T47D (cell line): ENCODE measurements at places on chromosomes 6 and 20.

DNA sequence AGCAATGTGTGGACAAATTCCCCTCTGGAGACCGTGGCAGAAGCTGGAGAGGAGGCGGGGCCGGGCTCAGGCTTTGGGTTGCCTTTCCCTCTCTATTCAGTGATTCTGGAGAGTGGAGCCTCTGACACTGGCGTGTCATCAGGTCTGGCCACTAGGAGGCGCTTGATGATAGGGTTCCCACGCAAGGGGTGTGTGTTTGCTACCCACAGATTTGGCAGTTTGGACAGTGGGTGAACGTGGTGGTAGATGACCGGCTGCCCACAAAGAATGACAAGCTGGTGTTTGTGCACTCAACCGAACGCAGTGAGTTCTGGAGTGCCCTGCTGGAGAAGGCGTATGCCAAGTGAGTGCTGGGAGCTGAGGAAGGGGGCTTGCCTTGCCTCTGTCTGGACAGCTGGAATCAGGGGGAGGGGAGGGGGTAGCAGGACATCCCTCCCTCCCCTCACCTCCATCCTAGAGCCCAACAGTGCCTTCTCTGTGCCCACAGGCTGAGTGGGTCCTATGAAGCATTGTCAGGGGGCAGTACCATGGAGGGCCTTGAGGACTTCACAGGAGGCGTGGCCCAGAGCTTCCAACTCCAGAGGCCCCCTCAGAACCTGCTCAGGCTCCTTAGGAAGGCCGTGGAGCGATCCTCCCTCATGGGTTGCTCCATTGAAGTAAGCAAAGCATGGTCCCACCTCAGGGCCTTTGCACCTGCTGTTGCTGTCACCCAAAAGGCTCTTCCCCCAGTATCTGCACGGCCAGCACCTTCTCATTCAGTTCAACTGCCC lies 14.3 kb downstream of the CAPN11 start:
- DNase-seq = peak; percentile 89

DNA sequence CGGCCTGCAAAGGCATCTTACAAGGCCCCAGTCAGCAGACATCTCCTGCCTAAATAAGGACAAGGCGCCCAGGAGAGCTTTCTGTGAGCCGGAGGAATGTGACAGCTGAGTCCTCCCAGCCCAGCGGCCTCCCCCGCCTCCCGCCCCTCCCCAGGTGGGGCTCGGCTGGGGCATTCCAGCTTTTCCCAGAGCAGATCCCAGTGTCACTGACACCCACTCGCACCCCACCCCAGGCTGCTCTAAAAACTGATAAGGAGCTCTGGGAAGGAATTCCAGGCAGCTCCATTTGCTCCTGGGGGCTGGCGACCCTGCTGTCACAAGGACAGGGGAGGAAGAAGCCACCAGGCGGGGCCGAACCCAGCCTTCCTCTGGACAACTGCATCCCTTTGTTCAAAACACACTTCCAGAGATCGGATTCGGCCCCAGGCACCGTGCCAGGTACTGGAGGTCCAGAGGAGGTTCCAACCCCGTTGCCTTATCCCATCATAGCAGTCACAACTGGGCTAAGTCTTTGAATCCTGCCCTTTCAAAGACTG lies 49.7 kb downstream of the JPH2 start:
- DNase-seq = no peak

DNA sequence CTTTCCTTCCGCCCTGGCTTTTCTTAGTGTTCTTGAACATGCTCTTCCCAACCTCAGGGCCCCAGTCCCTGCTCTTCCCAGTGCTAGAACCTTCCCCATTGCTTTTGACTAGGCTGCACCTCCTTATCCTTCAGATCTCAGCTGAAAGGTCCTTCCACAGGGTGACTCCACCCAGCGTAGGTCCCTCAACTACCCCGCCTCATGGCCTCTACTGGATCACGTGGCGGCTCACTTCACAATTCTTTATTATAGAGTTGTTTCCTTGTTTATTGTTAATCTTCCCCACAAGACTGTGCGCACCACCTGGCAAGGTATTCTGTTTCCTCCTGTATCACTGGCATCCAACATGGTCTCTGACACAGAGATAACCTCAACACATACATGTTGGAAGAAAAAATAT lies 31.2 kb downstream of the TTLL9 start:
- no peak for DNase-seq

DNA sequence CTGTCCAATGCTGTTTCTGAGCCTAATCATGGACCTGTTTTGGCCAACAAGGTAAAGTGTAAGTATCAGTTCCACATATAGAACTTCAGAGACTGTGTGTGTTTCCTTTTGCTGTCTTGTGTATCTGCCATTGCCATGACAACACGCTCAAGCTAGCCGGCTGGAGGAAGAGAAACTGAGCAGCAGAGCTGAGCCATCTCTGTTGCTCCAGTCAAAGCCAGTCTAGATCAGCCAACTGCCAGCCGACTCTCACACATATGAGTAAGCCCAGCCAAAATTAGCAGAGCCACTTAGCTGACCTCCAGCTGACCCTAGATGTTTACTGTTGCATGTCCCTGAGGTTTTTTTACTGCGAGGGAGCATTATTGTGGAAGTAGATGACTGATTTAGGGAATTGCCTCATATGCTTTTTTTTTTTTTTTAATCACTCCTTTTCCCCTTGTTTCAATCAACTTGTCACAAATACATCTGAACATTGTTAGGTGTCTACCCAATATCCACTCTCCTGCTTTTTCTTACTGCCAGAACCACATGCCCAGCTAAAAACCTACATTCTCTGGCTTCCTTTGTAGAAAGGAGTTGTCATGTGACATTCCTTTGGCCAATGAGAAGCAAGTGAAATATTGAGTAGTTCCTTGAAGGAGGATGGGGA lies 304.3 kb upstream of the SUPT3H start:
- DNase-seq = peak; percentile 9

DNA sequence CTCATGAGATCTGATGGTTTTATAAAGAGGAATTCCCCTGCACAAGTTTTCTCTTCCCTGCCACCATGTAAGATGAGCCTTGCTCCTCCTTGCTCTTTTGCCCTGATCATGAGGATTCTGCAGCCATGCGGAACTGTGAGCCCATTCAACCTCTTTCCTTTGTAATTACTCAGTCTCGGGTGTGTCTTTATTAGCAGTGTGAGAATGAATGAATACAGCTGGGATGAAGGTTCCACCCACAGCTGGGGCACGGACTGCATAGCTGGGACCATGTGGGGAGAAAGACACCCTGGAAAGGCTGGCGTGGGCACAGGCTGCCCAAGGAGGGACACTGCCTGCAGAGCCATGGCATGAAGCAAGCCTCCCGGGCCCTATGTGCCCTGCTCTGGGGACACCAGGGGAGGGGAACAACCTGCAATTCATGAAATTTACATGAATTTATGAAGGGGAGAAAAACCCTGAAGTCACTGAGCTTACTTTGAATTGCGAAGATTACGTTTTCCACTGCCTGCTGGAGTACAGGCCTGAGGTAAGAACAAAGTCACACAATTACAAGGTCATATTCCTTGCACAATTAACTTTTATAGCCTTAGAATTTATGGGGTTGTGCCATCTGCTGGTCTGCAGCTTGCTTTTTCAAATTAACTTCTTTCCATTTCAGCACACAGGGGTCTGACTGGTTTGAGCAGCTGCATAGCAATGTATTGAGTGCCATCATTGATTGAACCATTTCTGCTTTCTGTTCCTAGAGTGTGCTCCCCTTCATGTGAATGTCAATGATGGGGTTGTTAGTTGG lies 46.2 kb downstream of the SLC22A1 start:
- no peak for DNase-seq

DNA sequence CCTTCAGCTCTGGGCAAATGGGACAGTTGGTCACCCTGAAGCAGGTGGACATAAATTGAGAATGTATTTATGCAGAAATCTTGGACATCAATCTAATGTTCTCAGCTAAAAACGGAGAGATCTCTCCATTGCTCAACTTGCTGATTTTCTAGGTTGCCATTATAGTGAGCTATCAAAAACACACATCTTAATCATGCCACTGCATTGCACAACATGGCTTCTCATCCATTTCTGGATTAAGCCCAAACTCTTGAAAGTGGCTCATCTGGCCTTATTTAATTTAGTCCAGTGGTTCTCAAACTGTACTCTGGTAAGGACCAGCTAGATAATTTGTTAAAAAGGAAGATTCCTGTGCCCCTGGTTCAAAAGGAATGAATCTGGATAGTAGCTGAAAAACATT lies 324.9 kb upstream of the CITED2 start:
- no peak for DNase-seq

DNA sequence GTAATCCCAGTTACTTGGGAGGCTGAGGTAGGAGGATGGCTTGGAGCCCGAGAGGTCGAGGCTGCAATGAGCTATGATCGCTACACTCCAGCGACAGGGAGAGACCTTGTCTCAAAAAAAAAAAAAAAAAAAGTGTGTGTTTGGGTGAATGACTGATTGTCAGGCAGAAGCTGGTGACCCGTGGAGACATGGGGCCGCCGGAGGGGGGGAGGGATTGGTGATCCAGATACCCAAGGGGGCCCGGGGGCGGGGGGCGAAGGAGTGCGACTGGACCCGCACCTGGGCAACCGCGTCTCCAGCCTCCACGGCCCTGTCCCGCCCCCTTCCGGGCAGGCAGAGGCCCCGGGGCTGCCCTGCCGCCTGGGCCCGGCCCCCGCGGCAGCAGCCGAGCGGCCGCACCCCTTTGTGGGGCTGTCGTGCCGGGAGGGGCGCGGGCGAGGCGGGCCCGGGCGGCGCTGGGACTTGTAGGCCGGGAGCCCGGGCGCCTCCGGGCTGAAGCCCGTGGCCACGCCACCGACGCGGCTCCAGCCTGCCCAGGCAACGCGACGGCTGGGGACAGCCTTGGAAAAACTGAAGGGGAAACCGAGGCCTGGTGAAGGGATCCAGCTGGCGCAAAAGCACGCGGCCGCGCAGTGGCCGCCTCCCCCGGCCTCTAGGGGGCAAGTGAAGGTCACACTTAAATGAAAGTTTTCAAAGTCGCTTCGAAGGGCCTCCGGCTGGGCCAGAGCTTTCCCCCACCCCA lies 2.1 kb upstream of the RBM38 start:
- no peak for DNase-seq

DNA sequence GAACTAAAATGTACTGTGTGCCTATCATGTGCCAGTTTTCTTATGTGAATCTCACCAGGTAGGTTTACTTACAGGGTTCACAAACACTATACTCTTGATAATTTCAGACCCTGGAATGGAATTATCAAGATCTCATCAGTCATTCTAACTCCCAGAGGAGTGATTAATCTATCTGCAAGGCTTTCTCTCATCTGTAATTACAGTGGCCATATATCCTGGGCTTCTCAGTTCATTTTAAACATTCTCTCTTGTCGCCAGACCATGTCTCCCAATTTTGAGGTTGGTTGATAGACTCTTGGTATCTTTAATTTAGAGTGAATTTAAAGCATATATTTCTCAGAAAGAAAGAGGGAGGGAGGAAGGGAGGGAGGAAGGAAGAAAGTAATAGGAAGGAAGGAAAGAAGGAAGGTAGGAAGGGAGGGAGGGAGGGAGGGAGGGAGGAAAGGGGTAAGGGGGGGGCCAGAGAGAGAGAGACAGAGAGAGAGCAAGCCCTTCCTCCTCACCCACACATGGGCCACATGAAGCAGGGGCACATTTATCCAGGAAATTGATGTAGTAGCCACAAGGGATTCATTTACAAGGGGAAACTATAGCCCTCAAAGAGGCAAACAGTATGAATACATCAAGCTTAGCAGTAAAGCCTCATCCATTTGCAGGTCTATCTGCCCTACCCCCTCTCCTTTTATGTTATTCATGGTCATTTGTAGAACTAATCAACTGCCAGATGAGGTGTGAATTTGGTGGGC lies 25.8 kb upstream of the NRSN1 start:
- DNase-seq = no peak

DNA sequence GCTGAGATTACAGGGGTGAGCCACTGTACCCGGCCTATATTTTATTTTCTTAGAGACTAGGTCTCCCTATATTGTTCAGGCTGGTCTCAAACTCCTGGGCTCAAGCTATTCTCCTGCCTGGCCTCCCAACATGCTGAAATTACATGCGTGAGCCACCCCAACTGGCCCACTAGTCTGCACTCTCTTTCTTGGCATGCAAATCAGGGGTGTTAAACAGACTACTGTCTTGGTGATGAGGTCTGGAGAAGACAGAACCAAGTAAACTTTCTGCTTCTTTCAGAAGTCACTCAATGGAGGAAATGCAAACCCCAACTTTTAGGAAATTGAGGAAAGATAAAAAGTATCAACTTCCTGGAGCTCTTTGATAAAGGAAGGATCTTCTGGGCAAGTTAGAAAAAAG lies 8.0 kb upstream of the TUBB2B start:
- no peak for DNase-seq

- DNase-seq = no peak
Observed at GRCh38 chr6:6858533-6858982, 249.2 kb upstream of the RREB1 start.

DNA sequence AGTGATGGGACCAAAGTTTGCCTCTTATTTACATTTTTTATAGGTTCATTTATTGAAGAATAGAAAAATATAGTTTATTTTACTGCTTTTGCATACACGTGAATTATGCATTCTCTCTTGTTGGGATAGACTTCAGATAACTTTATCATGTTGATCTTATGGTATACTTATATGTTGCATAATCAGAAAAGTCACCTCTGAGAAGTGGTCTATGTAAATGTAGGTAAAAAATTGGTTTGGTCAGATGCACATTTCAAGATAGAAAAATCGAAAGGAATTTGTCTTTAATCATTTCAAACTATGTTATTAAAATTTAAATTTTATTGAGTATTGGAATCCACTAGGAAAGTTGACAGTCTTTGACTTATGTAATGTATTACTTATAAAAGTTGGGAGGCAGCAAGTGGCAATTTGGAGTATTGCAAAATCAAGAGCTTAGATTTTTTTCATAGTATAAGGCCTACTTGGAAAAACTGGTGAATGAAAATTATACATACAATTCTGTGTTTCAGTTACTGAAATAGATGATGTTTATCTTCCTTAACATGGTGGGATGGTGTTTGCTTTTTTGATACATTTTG lies 2.4 kb downstream of the PHF3 start:
- no peak for DNase-seq

- peak; percentile 53 for DNase-seq
Observed at GRCh38 chr20:52379723-52380336, 188.3 kb upstream of the ZFP64 start.

DNA sequence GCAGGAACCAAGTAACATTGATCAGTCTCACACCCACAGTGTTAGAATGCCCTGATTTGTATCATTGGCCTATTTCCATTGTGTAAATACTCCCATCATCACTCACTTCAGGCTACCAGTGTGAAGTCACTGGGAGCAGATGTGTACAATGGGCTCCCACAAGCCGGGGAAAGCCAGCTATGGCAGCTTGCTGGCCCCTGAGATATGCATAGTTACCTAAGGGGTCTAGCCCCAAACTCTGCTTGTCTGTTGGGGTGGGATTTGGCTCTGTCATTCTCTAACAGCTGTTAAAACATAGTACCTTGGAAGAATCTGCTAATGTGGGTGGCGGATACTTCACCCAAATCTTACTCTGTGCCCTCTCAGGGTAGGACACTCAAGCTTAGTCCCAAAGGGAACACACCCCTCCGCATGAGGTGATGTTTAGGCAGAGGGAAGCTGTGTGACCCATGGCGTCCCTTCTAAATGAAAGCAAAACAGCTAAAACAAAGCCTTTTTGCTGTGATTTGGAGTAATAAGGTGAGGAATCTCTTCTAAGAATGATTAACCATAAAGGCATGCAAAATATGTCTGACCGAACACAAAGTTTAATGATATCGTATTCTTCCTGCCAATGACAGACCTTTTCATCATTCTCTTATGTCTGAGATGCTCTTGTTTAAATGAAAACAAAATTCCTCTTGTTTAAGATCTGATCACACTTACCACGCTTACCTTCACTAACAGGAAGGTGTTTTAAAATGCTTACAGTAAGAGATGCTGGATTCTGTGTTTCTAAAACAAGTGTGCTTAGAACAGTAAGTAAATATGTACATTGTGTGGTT lies 45.9 kb upstream of the PXDC1 start:
- no peak for DNase-seq
